ENCODE measurements at places on chromosomes 3 and 15.

DNA sequence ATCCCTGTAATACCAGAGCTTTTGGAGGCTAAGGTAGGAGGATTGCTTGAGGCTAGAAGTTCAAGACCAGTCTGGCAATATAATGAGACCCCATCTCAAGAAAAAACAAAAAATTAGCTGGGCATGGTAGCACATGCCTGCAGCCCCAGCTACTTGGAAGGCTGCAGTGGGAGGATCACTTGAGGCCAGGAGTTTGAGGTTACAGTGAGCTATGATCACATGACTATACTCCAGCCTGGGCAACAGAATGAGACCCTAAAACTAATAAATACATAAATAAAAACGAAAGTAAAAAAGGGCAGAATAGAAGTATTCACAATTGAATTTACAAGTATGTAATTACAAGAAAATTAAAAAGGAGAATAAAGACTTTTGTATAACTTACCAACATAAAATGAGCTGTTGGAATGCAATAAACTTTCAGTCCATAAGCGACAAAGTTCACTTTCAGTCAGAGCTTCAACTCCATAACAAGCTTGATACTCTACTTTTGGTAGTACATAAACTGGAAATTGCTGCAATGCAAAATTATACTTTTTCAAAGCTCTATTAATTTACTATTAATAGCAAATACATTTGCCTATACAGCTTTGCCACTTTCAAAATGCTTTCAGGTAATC, 36.8 kb downstream of the ICE2 start:
- DNase-seq: no peak

GRCh38 chr3:13141991-13142412, 68.8 kb upstream of the IQSEC1 start:
- peak; percentile 37 for DNase-seq

- no peak for DNase-seq
These were observed 172.1 kb downstream of the TBC1D2B start for GRCh38 chr15:77905301-77905920.

DNA sequence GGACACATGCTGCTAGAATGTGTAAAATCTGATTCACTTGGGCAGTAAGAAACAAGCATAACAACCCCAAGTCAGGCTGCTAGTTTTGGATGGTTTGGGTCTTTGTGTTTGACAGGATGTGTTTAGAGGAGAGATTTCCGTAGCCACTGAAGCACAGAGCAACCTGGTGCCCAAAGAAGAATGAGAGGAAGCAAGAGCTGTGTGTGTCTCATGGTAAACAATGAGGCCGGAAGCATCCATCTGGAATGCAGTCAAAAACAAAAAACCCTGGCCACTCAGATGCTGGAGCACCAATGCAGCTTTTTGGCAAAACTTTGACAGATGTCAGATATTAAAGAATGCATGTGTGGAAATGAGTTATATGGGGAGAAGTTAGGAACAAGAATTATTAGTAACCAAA, 39.4 kb upstream of the SNRK start:
- DNase-seq: no peak

- DNase-seq: no peak
These were observed 120.1 kb upstream of the UBE2E1 start for GRCh38 chr3:23685541-23686258.

GRCh38 chr3:196093317-196094111, 11.6 kb upstream of the TFRC start:
- DNase-seq: no peak

GRCh38 chr3:10600726-10601125, 95.3 kb upstream of the ATP2B2 start:
- DNase-seq: no peak

- no peak for DNase-seq
These were observed 126.8 kb upstream of the UBE3A start for GRCh38 chr15:25565470-25566264.

DNA sequence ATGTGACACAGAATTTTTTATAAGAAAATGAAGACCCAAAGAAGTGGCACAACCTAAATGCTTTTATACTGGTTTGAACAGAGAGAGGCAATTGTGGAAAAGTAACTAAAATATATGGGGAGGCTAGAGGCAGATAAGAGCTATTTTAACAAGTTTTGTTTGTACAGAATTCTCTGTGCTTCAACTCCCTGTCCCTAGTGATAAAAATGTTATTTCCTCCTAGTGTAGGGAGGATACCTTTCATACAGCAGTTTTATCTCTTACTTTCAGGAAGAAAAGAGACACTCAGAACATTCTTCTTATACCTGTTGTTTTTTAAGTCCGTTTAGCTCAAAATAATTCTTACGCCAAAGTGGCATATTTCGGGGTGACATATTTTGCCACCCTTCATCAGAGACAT, 21.2 kb upstream of the ZNF639 start:
- DNase-seq: no peak

GRCh38 chr15:32701863-32702262, 15.9 kb upstream of the GREM1 start:
- DNase-seq: no peak

GRCh38 chr3:66336333-66336766, 115.5 kb downstream of the SLC25A26 start:
- no peak for DNase-seq
